ENCODE measurements at places on chromosomes 3 and 15. TPM values are rescaled to one million over a fixed set of nuclear protein-coding genes. Genes with fewer than 3 reads are reported as not detected.

GRCh38 chr15:71357321-71357732, 242.1 kb downstream of the THSD4 start:
- DNase-seq = peak; percentile 60

DNA sequence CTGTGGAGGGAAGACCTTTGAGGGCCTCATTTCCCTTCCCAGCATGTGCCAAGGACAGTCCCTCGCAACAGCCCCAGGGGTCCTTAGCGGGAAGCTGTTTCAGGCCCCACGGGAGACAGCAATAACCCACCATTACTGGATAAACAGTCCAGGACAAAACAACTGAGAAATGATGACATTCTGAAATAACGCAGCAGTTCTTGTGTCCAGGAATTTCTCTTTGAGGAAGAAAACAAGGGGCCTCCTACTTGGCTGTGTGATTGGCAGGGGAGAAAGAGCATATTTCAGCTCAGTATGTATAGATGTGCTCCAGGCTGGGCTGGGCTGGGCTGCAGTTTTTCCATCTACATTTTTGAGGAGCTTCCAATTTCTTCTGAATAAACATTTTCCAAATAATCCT, 82.2 kb upstream of the THBS1 start:
- no peak for DNase-seq

DNA sequence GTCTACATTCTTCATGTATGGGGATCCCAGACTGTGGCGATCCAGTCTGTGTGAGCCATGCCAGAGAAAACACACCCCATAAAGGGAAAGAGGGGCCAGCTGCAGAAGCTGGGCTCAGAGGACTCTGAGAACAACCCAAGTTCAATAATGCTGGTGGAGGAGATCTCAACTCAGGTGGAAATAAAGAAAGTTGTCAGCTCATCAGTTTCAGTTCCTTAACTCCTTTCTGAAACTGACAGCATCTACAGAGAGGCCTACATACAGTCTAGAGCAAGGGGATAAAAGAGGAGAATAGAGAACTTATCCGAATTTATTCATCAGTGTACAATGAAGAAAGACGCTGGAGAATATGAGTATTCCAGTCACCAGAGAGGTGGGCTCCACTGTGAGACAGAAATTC, 77.0 kb downstream of the NTRK3 start:
- DNase-seq = no peak

DNA sequence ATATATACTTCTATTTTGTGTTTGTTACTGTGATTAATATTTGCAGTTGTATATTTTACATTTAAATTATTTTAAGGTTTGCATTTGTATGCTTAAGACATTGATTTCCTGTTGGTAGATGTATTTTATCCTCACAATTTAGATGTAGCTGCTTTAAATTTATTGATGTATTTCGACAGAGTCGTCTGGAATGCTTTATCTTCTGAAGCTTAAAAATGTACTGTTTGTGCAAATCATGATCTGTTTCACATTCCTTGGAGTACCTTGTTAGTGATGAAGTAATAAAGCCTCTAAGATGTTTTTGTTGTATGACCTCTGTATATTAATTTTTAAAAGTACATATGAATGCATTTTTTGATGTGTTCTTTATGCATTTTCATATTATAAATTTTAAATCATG, 1.9 kb downstream of the CHD2 start:
- no peak for DNase-seq

- DNase-seq = no peak
Measured at GRCh38 chr15:39878406-39878785, 41.7 kb downstream of the GPR176 start.

GRCh38 chr3:124229420-124229819, 237.5 kb upstream of the ROPN1 start:
- no peak for DNase-seq

- no peak for DNase-seq
Measured at GRCh38 chr15:41423979-41424659, 7.2 kb downstream of the RTF1 start.

DNA sequence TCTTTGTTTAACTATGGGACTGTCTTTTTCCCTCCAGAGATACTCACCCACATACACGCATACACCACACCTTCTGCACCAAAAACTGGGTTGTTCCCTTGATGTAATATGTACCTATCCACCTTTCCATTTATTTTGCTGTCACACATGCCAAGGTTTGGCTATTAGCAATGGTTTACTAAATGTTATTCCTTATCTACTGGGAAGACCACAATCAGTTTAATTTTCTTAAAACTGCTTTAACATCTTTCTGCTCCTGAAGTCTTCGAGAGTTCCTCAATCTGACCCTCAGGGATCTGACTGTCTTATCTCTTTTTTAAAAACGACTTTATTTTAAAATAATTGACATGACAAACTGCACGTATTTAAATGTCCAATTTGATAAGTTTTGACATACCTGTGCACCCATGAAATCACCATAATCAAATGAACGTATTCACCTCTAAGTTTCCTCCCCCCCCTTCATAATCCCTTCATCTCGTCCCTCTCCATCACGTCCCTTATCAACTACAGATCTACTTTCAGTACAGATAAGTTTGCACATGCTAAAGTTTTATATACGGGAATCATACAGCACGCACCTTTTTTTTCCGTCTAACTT, 805 bp upstream of the TRPM7 start:
- no peak for DNase-seq

GRCh38 chr15:47843124-47843663, 125.9 kb downstream of the SEMA6D start:
- no peak for DNase-seq

DNA sequence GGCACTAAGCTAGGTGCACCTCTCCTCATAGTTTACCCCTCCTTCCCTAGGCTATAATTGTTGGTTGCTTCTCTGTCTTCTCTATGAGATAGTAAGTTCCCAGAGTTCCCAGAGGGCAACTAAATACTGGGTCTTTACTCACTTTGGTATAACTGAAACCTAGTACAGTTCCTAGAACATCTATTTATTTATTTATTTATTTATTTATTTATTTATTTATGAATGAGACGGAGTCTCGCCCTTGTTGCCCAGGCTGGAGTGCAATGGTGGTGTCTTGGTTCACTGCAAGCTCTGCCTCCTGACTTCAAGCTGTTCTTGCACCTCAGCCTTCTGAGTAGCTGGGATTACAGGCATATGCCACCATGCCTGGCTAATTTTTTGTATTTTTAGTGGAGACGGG, 71.1 kb upstream of the FLNB start:
- no peak for DNase-seq

- DNase-seq = no peak
Measured at GRCh38 chr3:191030929-191031328, 168.1 kb upstream of the OSTN start.

- DNase-seq = no peak
Measured at GRCh38 chr3:14641346-14641745, 10.2 kb upstream of the CCDC174 start.

DNA sequence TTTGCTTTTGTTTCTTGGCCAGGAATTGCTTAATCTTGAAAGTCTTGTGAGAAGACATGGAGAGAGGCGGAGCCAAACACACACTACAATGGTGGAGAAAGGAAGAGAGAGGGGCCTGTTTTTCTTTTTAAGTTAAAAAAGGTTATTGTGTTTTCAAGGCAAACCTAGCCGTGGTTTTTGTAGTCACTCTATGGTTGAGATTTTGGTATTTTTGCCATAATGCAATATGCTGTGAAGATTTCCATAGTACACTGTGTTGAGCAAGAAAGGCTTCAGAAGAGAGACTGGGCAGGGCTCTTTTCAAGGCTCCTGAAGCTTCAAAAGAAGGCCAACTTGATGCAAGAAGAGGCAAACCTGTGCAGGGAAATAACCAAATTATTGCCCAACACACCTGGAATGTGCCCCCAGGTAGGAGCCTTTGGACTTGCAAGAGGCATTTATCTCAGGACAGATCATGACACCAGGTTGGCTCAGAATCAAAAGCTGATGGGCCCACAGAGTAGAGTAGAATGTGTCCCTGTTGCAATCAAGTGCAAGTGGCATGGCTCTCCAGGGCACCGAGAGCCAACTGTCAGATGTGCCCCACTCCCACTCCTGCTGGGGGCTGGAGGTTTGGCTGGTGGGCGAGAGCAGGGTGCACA, 22.1 kb downstream of the AMOTL2 start:
- DNase-seq = no peak

- no peak for DNase-seq
Measured at GRCh38 chr3:10342781-10343180, 21.9 kb upstream of the SEC13 start.

DNA sequence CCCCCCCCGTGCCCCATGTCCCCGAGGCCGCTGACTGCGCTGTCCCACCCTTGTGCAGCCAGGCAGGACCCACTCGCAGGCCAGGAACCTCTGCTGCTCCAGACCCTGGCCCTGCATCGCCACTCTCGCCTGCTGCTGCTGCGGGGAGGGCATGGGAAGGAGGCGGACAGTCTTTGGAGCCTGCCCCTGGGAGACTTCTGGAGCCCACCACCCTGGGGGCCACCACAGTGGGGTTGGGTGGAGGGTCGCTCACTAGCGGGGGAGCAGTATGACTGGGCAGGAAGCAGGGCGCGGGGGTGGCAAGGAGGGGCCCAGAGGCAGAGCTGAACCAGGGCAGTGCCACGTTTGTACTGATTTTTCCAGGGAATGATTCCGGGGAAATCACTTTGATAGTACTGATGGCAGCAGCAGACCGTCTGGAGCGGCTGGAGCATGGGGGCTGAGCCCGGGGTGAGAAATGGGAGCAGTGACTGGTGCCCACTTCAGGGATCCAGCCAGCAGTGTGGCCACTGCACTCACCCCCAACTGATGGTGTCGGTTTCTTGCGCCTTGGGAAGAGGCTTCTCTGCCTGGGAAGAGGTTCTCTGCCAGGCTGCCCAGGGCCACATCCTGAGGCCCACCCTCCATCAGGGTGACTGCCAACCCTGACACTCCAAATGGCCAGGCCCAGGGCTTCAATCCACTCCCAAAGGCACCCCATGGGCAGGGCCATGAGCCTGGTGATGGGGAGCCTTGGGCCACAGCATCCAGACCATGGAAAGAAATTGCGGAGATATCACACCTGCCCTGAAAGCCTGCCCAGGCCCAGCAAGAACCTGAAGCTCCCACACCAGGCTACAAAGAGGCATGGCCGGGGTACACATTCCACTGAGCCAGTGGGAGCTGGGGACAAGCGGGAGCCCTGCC, 53.7 kb downstream of the LSAMP start:
- no peak for DNase-seq

DNA sequence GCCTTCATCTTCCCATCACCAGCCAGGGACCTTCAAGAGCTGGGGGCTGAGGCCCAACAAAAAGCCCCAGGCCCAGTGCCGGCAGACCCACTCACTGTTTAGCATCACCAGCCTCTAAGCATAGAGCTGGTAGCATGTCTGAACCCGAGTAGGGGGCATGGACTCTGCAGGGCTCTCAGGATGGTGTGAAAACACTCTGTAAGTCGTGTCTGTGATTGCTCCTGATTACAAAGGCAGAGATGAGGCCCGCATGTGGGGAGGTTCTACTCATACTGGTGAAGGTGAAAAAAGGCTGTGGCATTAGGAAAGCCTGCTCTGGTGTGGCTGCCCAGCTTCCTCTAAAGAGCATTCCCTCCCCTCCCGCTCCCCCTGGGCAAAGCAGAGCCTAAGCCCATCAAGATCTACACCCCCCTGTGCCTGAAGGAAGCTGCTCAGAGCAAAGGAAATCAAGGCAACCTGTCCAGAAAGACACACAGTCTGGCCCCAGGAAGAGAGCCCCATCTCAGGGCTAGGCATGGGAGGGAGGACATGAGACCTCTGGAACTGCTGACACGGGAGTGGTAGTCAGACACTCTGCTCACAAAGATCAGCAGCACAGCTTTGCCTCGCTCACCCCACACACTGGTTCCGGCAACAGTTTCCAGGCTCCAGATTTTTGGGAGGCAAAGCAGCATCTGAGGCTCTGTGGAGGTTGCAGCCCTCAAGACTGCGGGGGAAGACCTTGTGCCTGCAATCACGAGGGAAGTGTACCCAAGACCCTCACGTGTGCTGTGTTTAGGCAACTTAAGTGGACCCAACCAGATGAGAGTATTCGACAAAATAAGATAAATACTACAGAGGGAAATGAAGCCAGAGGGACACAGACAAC, 36.7 kb downstream of the CCDC12 start:
- DNase-seq = no peak

- DNase-seq = no peak
Measured at GRCh38 chr15:66216806-66217205, 36.7 kb downstream of the MEGF11 start.

DNA sequence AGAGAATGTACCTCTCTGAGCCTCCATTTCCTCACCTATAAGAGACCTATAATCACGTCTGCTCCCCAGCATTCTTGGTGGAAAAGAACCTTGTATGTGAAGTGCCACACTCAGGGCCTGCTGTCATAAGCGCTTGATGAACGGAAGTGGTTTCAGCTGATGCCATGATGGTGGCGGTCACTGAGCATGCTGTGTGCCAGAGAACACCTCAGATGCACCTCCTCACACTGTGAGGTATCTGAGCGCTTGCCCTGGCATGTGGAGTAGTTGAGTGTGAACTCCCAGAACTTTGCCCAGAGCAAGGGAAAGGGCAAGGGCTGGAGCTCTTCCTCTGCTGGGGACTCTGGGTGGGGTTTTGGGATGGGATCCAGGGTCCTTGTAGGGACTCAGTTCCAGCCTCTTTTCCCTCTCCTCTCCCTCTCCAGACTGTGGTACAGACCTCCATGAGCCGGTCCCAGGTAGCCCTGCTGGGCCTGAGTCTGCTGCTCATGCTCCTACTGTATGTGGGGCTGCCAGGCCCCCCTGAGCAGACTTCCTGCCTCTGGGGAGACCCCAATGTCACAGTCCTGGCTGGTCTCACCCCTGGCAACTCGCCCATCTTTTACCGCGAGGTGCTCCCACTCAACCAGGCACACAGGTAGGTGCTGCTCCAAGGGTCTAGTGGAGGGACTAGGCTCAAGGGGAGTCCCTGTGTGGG, 2.7 kb downstream of the ABHD14A start:
- no peak for DNase-seq

- DNase-seq = no peak
Measured at GRCh38 chr3:129855832-129856419, 37.6 kb downstream of the TMCC1 start.

GRCh38 chr3:13420831-13421765, 976 bp upstream of the NUP210 start:
- DNase-seq = no peak

GRCh38 chr3:169886671-169887070, 16.9 kb upstream of the LRRC31 start:
- peak; percentile 84 for DNase-seq

GRCh38 chr3:25895031-25895430, 105.1 kb downstream of the OXSM start:
- DNase-seq = no peak

- DNase-seq = no peak
Measured at GRCh38 chr3:114743746-114744485, 403.2 kb downstream of the ZBTB20 start.

GRCh38 chr15:70062321-70062956, 35.3 kb downstream of the TLE3 start:
- DNase-seq = peak; percentile 78

- no peak for DNase-seq
Measured at GRCh38 chr15:50933341-50933740, 24.9 kb downstream of the AP4E1 start.

The ANKUB1 gene
- polyA plus RNA-seq = not detected

The DUOXA1 gene
- 1.3 TPM for polyA plus RNA-seq

The LRIG1 gene
- 33.8 TPM for polyA plus RNA-seq

The AGTR1 gene
- polyA plus RNA-seq = 2.5 TPM

The TJP1 gene
- polyA plus RNA-seq = 32.8 TPM

The C3orf49 gene
- polyA plus RNA-seq = not detected

The CFAP20DC gene
- polyA plus RNA-seq = not detected

The DRD3 gene
- not detected for polyA plus RNA-seq

The PRSS50 gene
- polyA plus RNA-seq = 0.43 TPM

The LRRN1 gene
- not detected for polyA plus RNA-seq

The GABRR3 gene
- polyA plus RNA-seq = not detected

The NUDT16 gene
- 26.7 TPM for polyA plus RNA-seq

The COL6A6 gene
- 2.2 TPM for polyA plus RNA-seq

The LMLN gene
- polyA plus RNA-seq = 3.1 TPM

The SLC27A2 gene
- polyA plus RNA-seq = not detected

The C2CD4B gene
- 1.6 TPM for polyA plus RNA-seq
